ENCODE measurements at places on chromosomes 1 and 21. TPM values are rescaled to one million over a fixed set of nuclear protein-coding genes. Genes with fewer than 3 reads are reported as not detected.
A peak's percentile ranks its signal among the peaks of the same experiment; 100 is the strongest.

PLPPR5 gene
- total RNA-seq, result 7.1 TPM

F3 gene
- 102 TPM for total RNA-seq

PALMD gene
- 0.33 TPM for total RNA-seq

RHD gene
- total RNA-seq, result not detected

CFHR4 gene
- not detected for total RNA-seq

GUCA2A gene
- total RNA-seq, result 2.9 TPM

CA6 gene
- 0.24 TPM for total RNA-seq

- H3K36me3 ChIP-seq, result no peaks in the 10 kb centered on the region
- no peak overlapping the region for H3K27ac ChIP-seq
- DNase-seq, result no peak
- H3K4me3 ChIP-seq, result no peak overlapping the region
Measured at GRCh38 chr1:19000065-19000464, 43.6 kb upstream of the IFFO2 start.

GRCh38 chr1:14761291-14762153 lies 163.0 kb downstream of the KAZN start:
- H3K27me3 ChIP-seq, result no peaks in the 10 kb centered on the region
- no peak overlapping the region for H3K27ac ChIP-seq
- H3K4me1 ChIP-seq, result peaks cover 39% of the 10 kb centered on the region
- H3K4me3 ChIP-seq, result no peak overlapping the region
- no peak for DNase-seq

DNA sequence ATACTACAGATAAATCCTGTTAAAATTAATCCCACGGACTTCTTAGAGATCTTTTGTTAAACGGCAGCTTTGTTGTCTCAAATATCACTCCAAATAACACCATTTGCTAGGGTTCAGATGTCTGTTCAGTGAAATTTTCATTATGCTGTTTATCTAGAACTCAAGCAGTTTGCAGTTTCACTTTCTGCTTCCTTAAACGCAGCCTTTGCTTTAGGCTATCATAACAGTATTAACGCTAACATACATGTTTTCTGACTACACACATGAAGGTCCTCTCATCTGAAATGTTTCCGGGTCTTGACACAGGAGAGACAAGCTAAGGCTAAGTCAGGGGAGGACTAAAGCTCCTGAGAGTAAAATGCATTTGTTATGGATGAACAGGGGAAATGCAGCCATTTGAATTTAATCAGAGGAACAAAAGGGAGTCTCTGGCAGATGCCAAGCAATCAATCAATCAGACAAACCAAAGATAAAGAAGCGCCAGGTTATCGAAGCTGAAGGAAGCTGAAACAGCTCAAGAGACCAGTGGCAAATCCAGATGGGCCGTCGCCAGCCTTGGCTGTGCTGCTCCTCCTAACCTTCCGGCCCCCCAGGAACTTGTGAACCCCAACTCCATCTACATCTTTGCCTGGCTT lies 16.9 kb downstream of the CCSAP start:
- no peak overlapping the region for H3K27ac ChIP-seq
- H3K27me3 ChIP-seq, result no peaks in the 10 kb centered on the region
- DNase-seq, result no peak
- H3K36me3 ChIP-seq, result peaks cover 35% of the 10 kb centered on the region
- H3K4me1 ChIP-seq, result peaks cover 9% of the 10 kb centered on the region

DNA sequence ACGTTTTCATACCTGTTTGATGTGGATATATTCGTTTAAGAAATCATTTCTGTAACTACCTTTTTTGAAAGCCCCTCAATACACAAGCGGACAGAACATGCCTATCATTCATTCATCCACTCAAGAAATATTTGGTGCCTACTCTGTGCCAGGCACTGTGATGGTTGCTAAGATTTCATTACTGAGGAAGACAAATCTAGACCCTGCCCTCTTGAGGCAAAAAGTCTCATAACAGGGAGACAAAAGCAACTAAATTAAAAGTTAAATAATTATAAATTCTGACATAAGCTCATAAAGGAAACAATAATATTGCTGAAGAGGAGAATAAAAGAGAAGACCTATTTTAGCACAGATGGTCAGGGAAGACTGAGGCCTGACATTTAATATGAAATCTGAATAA lies 203.5 kb upstream of the ZNHIT6 start:
- no peaks in the 10 kb centered on the region for H3K4me1 ChIP-seq
- peaks cover 3% of the 10 kb centered on the region for H3K27me3 ChIP-seq

- no peak for DNase-seq
- H3K4me3 ChIP-seq, result peak overlapping the region; percentile 81
Measured at GRCh38 chr1:155071701-155072100, 6.9 kb upstream of the EFNA3 start.

- peaks cover 31% of the 10 kb centered on the region for H3K4me1 ChIP-seq
- peak overlapping the region; percentile 95 for H3K27ac ChIP-seq
- no peaks in the 10 kb centered on the region for H3K27me3 ChIP-seq
- H3K4me3 ChIP-seq, result no peak overlapping the region
- no peak for DNase-seq
Measured at GRCh38 chr1:112761714-112762480, 46.8 kb upstream of the PPM1J start.

DNA sequence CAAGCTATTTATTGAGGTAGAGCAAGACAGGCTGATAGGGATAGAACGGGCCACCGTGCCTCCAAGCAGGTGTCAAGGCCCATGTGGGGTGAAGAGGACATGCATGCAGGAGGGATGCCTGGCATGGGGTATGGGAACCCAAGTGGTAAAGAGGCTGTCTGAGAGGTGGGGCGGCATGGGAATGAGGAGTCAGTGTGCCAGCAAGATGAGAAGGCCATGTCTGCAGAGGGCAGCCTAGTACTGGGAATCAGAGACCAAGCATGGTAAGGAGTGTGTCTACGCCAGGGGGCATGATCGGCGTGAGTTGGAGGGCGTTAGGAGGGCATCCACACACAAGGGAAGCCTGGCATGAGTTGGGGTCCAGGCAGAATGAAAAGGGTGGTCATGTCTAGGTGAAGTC lies 303.7 kb upstream of the PLD5 start:
- peaks cover 8% of the 10 kb centered on the region for H3K27me3 ChIP-seq
- H3K36me3 ChIP-seq, result no peaks in the 10 kb centered on the region
- no peak for DNase-seq
- no peak overlapping the region for H3K27ac ChIP-seq

GRCh38 chr1:44653107-44653964 lies 20.9 kb downstream of the TMEM53 start:
- H3K4me1 ChIP-seq, result peaks cover 19% of the 10 kb centered on the region
- peaks cover 16% of the 10 kb centered on the region for H3K36me3 ChIP-seq
- H3K27ac ChIP-seq, result no peak overlapping the region
- H3K27me3 ChIP-seq, result no peaks in the 10 kb centered on the region
- H3K4me3 ChIP-seq, result no peak overlapping the region

- no peaks in the 10 kb centered on the region for H3K27me3 ChIP-seq
- H3K4me3 ChIP-seq, result no peak overlapping the region
- H3K27ac ChIP-seq, result no peak overlapping the region
- no peaks in the 10 kb centered on the region for H3K36me3 ChIP-seq
- H3K4me1 ChIP-seq, result no peaks in the 10 kb centered on the region
- DNase-seq, result no peak
Measured at GRCh38 chr1:73604739-73605138, 593.2 kb downstream of the LRRIQ3 start.

DNA sequence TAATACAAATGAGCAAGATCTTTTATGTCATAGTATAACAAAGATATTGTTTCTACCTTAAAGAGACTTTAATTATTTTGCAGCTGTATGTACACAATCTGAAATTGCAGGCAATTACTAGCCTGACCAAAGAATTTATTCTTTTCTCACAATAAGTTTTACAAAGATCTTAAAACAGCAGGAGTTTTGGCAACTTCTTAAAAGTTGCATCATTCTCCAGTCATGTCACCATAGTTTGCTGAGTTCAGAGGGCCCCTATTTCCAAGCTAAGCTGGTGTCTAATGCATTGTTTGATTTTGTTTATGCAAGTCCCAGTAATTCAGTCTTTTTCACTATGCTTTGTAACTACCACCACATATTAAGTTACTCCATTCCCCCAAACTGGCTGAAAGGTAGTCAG lies 114.8 kb downstream of the DNAH14 start:
- no peak overlapping the region for H3K27ac ChIP-seq
- no peaks in the 10 kb centered on the region for H3K4me1 ChIP-seq
- peaks cover 5% of the 10 kb centered on the region for H3K36me3 ChIP-seq
- DNase-seq, result no peak

DNA sequence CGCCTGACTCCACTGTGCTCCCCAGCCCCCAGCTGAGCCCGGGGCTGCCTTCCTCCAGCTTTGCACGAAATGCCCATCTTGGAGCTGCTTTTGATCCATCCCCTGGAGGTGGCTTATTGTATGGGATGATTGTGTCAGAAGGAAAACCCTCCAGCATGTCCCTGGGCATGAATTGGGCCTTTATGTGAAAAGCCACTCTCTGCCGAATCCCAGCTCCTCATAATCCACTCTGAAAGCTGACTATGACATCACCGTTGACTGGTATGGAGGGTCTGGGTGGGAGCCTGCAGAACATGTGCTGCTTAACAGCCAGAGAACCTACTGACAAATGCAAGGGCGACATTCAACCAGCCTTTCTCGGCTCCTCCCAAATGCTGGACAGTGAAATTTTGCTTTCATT lies 74.6 kb downstream of the NENF start:
- H3K27me3 ChIP-seq, result peaks cover 10% of the 10 kb centered on the region
- H3K27ac ChIP-seq, result no peak overlapping the region
- no peak overlapping the region for H3K4me3 ChIP-seq
- H3K36me3 ChIP-seq, result no peaks in the 10 kb centered on the region
- DNase-seq, result no peak

DNA sequence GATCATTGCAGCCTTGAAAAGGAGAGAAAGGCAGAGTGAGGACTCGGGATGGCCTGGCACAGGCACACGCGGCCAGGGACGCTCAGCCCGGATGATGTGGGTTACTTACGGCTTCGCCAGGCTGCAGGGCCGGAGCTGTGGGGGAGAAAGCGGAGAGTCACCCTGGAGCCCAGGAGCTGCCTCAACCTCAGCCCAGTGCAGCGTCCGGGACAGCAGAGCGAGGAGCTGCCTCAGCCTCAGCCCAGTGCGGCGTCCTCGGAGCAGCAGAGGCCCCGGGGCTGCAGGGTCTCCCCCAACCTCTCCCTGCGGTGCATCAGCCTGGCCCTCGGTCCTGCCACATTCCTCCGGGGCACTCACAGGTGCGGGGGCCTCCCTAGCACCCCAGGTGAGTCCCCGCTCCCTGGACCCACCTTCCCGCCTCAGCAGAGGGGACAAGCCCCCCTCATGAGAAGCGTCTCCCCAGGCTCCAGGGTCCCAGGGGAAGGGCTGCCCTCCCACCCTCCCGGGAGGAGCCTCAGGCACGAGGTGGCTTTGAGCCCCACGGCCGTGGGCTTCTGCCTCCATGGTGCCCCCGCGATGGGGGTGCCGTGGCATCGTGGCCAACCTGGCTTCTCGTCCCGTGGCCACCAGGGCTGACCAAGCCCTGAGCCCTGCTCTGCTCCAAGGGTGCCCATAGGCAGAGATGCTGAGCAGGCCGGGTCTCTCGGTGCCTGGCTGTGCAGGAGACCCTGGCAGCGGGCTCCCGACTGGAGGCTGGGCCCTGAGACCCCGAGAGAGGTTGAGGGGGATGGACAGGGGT lies 10.5 kb upstream of the RNF223 start:
- no peaks in the 10 kb centered on the region for H3K36me3 ChIP-seq
- no peaks in the 10 kb centered on the region for H3K4me1 ChIP-seq
- H3K27ac ChIP-seq, result no peak overlapping the region
- H3K4me3 ChIP-seq, result no peak overlapping the region
- no peaks in the 10 kb centered on the region for H3K27me3 ChIP-seq

GRCh38 chr1:20115479-20115878 lies 3.9 kb downstream of the PLA2G2D start:
- H3K27ac ChIP-seq, result no peak overlapping the region
- no peaks in the 10 kb centered on the region for H3K4me1 ChIP-seq
- no peak for DNase-seq
- peaks cover 23% of the 10 kb centered on the region for H3K27me3 ChIP-seq

- H3K4me1 ChIP-seq, result peaks cover 5% of the 10 kb centered on the region
- H3K27ac ChIP-seq, result no peak overlapping the region
- H3K27me3 ChIP-seq, result peaks cover 16% of the 10 kb centered on the region
- DNase-seq, result no peak
- H3K36me3 ChIP-seq, result no peaks in the 10 kb centered on the region
- no peak overlapping the region for H3K4me3 ChIP-seq
Measured at GRCh38 chr1:180603850-180604226, 28.0 kb upstream of the XPR1 start.

Data from type B pancreatic cell (in vitro differentiated cells).